ENCODE measurements at places on chromosomes 7 and 10.

DNA sequence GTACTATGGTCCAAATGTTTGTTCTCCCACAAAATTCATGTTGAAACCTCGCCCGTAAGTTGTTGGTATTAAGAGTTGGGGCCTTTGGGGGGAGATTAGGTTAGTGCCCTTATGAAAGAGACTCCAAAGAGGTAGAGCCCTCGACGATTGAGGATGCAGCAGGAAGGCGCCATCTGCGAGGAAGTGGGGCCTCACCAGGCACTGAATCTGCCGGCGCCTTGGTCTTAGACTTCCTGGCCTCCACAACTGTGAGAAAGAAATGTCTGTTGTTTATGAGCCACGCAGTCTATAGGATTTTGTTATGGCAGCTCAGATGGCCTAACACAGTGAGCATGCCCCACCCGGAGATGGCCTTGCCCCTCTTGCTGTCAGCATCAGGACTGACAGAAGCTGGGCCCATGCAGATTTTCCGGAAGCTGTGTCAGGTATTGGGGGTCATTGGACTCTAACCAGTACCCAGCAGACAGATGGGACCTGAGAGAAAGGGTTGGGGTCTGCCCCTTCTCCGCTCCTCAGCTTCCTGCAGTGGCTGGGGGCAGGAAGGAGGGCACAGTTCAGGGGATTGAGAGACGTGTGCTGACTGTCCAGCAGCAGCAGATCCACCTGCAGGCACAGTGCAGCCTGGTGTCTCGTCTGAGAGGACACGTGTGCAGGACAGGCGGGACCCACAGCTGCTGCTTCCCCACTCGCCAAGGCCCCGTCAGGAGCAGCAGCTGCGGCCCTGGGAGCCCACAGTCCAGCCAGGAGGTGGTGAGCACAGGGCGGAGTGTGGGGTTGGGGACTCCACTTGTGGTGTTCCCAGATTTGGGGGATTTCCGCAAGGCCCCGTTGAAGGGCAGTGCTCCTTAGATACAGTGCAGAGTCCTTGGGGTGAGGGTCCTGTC lies 47.8 kb downstream of the MGMT start:
- no peak for DNase-seq

DNA sequence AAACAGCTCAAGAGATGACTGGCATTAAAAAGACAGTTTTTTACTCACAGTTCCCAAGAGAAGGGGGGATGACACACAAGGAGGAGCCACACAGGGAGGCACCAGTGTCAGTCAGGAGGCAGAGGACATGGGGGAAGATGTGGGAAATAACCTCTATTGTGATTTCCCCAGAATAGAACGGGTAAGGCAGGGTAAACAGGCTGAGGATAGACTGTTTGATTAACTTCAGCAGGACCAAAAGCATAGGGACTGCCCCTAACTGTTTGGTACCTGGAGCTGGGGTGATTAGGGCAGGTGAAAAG lies 60.7 kb downstream of the RAPGEF5 start:
- no peak for DNase-seq

- DNase-seq = no peak
Measured at GRCh38 chr7:33041631-33042428, 20.7 kb downstream of the NT5C3A start.

DNA sequence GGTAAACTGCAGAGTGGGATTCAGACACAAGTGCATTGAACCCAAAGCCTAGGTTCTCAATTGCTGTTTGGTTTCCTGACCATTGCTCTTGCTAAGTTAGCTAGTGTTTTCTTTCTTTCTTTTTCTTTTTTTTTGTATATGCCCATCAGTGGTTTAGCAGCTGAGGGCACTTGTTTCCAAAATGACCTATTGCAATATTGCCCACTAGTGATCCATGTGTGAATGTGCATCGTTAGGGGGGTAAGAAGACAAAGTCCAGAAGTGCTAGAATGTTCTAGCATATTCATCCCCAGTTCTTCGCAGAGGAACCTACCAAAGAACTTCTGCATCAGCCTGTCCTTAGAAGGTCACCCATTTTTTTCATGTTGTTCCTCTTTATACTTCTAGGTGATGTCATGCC lies 252.8 kb upstream of the GPR26 start:
- DNase-seq = no peak

- DNase-seq = no peak
Measured at GRCh38 chr10:49275896-49276295, 23.1 kb upstream of the C10orf71 start.

- DNase-seq = no peak
Measured at GRCh38 chr7:43313628-43314378, 201.4 kb downstream of the HECW1 start.

DNA sequence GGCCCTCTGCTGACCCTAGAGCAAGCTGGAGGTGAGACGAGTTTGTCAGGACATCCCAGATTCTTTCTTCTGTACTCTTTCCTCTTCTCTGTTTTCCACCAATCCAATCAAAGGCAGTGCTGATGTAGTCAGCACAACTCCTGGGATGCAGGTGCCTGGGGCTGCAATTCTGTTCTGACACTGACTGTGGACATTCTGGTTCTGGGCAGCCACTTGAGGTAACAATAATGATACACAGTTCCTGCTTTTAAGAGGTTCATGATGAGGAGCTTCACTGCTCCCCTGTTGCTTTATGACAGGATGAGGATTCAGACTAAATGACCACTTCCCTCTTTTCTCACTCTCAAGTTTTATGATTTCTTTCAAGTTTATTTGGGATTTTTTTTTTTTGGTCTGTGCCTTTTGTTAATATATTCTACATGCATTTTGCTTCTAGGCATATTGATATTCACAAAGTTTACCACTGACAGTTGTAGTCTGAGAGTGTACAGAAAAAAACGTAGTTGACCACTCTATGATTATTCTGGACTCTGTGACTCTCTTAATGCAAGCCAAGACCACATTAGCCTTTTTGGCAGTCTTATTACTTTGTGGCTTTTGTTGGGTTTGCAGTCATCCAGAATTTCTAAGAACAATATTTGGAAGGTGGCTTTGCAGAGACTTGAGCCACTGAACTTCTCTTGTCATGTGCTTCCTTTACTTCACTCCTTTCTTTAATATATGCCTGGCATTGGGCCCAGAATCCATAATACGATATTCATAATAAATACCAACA lies 247.6 kb downstream of the AUTS2 start:
- no peak for DNase-seq

- DNase-seq = no peak
Measured at GRCh38 chr10:13449296-13449695, 79.5 kb downstream of the BEND7 start.

- DNase-seq = no peak
Measured at GRCh38 chr7:43954524-43955228, 28.4 kb downstream of the UBE2D4 start.

DNA sequence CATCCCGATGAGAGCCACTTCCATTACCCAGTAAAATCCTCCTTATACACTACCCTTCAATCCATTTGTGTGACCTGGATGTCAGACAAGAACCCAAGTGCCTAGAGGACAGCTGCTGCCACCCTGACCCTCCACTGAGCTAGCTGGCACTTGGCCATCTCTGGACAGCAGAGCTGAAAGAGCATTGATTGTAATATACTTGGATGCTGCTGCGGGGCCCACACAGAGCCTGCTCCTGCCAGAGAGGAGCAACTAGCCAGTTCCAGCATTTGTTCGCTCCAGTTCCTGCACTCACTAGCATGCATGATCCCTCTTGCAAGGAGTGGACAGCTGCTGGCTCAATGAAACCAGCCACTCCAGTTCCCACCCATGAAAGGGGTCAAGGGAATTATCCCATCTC lies 8.4 kb upstream of the TMEM254 start:
- no peak for DNase-seq

DNA sequence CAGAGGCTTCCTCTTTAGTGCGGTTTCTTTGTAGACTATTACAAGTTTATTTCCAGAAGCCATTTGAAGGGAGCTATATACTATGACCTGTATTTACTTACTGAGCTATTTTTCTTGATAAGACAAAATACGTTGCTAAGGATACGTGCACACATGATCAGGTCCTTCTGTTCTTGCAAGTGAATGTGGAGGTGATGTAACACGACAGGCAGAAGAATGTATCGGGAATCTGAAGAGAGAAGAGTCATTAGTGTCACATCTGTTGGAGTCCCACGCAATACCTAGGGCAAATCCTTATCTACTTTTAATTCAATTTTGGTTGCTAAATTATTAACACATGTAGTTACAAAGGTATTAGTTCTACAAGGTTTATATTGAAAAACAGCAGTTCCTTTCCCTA lies 284.6 kb upstream of the IMMP2L start:
- no peak for DNase-seq

DNA sequence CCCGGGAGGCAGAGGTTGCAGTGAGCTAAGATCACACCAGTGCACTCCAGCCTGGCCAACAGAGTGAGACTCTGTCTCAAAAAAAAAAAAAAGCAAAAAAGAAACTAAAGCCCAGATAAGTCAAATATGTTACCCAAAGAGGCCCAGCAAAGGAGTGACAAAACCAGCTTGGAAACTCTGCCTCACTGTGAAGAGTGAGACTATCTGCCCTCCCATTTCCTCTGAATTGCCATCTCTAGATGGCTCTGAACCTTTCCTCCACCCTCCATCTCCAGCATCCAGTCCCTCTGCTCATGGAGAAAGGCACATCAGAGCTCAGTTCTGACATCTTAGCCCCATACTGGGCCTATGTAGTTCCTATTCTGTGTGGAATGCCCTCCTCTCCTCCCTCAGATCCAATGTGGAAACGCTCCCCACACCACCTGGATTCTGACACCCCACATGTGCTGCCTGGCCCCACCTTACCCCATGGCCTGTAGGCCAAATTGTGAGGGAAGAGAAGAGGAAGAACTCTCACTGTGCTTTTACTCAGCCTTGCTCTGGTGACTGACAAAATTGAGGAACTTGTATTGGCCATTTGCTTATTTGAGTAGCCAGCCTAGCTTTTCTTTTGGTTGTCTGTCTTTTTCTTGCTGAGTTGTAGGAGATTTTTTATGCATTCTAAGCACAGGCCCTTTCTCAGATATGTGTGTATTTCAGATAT lies 18.0 kb upstream of the NUDCD3 start:
- no peak for DNase-seq

DNA sequence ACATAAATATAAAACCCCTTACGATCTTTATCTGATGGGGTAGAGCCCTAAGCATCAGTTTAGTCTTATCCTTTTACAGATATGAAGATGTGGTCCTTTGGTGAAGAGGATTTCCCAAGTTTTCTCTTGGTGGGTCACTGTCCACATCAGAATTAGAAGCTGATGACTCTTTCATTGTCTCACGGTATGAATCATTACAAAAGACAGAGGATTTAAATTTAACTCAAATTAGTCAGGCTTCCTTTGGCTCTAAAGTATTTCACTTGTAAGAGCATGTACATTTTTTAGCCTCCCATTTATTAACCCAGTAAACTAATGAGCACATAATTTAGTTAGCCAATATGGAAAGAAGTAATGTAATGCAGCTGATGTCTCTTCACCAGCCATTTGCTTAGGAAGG lies 49.9 kb upstream of the TMEM26 start:
- DNase-seq = no peak

- DNase-seq = no peak
Measured at GRCh38 chr7:17094963-17095574, 203.4 kb upstream of the AHR start.

DNA sequence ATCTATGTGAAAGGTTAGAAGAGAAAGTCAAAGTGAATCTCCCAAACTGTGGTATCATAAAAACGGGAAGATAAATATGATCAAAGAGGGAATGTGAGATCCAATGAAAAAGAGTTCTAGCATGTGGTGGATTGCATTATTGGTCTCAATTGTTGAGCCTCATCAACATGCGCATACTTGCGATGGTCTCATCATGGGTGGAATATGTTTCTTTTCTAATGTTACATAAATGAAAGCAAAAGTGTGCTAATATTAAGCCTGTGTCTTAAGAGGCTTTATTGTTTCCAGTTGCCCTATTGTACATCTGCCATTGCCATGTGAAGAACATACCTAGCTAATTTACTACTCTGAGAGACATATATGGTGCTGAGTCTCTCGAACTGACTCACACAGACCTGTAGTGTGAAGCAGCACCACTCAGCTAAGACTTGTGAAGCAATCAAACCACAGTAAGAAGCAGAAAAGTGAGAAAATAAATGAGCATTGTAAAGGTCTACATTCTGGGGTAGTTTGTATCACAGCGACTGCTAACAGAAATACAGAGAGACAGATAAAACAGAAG lies 645.5 kb upstream of the PCDH15 start:
- DNase-seq = no peak

GRCh38 chr10:126430512-126430911 lies 42.2 kb upstream of the ADAM12 start:
- no peak for DNase-seq

- DNase-seq = no peak
Measured at GRCh38 chr10:103793920-103794883, 61.2 kb downstream of the SH3PXD2A start.

GRCh38 chr10:124768791-124769190 lies 22.9 kb downstream of the EEF1AKMT2 start:
- no peak for DNase-seq

DNA sequence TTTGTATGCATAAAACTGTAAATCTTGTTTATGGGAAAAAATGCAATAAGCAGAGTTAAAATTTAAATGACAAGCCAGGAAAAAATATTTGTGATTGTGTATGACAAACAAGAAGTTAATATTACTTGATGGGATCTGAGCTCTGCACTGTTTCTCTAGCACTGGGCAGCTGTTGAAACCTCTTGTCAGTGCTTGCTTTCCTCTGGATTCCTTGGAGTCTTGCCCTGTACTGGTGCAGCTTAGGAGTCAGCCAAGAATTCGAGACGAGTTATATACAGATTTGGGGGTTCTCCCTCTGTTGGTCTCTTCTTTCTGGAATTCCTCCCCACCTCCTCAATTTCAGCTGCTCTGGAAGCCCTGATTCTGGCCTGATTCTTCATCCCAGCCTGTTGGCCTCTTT lies 24.3 kb upstream of the OPN4 start:
- no peak for DNase-seq

DNA sequence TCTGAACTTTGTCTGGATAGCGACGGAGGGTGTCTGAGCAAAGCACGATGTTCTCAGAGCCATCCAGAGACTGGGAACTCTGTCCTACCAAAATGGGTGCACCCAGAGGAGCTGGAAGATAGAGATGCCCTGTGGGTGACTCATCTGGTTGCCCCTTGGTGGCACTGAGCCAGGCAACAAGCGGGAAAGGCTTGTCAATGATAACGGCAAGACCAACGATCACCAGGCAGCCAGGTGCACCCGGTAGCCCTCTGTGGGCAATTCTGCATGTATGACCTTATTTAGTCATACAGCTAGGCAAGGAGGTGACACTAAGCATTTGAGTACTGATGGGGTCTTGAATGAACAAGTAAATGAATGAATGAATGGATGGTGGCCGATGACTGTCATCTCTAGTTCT lies 2.8 kb upstream of the ELN start:
- DNase-seq = no peak

DNA sequence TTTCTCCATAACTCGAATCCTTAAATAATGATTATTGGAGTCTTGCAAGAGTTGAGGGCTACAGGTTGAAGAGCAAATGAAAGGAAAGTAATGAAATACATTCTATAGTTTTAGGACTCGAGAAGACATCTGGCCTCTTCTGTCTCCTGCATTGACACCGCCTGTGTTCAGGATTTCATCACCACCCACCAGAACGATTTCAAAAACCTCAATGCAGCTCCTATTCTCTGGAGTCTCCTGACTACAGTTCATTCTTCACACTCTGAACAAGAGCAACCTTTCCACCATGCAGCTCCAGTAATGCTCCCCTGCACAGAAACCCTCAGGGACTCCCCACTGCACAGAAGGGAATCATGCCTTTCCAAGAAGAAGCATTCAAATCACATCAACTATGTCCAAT lies 5.5 kb downstream of the IL15RA start:
- no peak for DNase-seq

Data from NK-92 treated with Interleukin-12 subunit alpha and Interleukin-12 subunit beta, amount 100 ng/mL, for 24 hours (cell line).